Esophagus mucosa (tissue), 1 donor: ENCODE measurements at places on chromosomes 1 and 21. TPM values are rescaled to one million over a fixed set of nuclear protein-coding genes. Genes with fewer than 3 reads are reported as not detected.

Gene ANKRD35
- total RNA-seq, result 13.7 TPM

Gene GJA4
- 2.0 TPM for total RNA-seq

Gene DLGAP3
- total RNA-seq, result 0.28 TPM

Gene ZBTB8A
- total RNA-seq, result 3.1 TPM
